ENCODE measurements at places on chromosomes 1 and 21.

DNA sequence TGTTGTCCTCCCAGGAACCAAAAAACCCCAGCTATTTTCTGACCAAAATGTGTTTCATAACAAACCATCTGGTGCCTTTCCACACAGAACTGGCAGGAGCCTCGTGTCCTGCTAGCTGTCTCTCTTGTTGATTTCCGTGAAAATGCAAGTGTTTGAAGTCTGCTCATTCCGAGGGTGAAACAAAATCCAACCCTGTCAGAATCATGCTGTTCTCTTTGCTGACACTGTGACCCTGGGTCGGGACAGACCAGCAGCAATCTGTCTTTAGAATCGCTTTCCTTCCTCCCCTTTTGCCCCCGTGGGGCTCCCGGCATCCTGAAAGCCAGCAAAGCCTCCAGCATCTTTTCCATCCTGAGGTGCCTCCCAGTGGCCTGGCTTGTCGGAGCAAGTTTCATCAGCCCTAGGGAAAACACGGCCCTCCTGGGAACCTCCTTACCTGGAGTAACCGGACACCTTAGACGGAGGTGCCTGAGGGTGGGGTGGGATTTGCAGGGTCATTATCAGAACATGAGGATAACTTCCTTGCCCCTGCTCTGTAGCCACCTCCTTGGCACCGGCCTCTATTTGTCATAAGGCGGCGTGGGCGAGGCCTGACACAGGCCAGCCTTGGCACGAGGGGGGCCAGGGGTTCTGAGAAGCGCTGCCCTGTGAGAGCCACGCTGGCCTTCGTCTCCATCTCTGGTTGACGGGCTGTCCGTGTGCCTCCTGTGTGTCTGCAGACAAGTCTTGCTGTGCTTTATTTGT, 24.9 kb downstream of the LDLRAP1 start:
- no peak for DNase-seq

DNA sequence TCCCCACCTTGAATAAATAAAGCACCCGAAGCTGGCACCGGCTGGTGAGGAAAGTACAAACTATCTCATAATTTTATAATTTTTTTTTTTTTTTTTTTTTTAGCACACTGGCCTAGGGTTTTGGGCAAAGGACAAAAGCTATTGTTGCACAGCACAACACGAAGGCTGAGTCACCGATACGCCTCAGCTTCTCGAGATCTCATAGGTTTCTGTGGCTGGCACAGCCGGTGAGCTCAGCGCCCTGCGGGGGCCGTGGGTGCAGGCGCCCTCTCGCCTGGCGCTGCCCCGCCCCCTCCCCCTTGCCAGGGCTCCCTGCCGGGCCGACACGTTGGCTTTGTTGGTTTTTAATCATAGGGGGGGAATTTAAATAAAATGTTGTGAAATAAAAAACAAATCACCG, 17.2 kb downstream of the CASZ1 start:
- DNase-seq: no peak

DNA sequence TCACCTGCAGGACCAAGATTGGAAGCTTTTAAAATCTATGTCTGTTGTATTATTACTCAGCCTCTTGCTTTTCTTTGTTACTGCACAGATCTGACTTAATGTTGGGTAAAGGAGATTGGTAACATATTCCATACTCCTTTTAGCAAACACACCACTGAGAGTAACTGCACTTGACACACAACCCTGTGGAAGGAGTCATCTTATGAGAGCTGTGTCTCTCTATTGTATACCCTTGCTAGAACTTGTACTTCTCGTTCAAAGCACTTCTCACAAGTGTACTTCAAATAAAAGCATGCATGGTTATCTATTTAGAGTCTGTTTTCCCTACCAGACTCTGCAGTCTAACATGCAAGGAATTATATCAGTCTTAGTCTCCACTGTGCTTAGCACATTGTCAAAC, 813.4 kb downstream of the ADGRL2 start:
- no peak for DNase-seq

DNA sequence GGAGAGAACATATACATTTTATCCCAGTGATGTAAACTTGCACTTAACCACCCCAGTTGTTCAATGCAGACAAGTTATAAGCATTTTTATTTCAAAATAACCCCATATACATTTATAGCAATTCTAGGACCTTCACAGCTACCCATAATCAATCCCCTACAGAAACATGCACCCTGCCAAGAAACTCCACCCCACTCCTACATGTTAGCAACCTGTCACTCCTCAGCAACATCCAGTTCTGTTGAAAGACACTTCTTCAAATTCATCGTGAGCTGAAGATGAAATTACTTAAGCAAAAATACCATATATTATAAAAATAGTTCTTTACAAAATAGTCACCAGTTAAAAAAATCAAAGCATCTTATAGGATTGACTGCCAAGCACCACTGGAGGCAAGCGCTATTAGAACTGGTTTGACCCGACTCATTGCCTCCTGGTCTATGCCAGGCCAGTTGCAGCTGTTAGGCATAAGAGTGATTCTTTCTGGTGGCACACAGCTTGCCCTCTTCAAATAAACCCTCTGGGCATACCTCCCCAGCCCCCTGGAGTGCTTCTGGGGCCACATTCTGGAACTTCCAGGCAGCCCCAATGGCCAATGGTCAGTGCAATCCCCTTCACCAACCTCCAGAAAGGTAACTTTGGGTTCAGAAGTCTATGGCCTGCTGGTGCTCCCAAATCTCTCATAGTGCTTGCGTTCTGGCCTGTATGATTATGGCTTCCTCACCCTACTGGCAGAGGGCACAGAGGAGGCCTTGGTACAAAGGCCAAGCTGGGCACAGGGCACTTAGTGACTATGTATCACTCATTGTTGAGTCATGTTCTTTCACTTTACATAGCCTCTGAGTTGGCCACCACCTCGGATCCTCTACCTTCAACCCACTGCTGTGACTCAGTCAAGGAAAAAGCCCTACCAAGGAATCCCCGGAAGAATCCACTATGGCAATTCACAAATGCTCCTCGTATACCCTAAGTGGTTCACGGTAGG, 72.2 kb upstream of the RALGPS2 start:
- DNase-seq: no peak

DNA sequence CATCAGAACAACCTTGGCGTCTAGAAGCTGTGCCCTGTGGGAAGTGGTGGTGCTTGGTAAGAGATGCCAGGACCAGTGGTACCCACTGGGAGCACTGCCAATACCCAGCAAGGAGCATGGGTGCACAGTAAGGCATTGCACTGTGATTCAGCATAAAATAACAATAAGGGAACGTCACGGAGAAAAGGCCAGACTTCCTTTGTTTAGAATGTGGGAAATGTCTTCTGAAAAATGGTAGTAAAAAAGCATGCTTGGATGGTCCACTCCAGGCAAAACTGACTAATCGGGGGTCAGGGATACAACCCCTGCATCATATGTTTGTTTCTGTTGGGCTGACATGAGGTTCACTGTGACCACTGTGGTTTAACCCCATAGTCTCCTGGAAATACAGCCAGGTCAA, 14.7 kb downstream of the METTL18 start:
- no peak for DNase-seq

- DNase-seq: no peak
These were observed 1.3 kb upstream of the PLA2G5 start for GRCh38 chr1:20068722-20069121.

DNA sequence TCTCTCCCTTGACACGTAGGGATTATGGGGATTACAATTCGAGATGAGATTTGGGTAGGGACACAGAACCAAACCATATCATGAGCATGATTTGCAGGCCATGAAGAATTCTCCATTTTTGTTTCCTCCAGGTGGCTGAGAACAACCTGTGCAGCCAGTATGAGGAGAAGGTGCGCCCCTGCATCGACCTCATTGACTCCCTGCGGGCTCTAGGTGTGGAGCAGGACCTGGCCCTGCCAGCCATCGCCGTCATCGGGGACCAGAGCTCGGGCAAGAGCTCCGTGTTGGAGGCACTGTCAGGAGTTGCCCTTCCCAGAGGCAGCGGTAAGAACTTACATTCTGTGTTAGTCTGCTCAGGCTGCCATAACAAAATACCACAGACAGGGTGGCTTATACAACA, 9.7 kb downstream of the MX1 start:
- no peak for DNase-seq

- no peak for DNase-seq
These were observed 256.5 kb downstream of the NFIA start for GRCh38 chr1:61338899-61339298.

GRCh38 chr1:53134961-53135734, 7.3 kb downstream of the SLC1A7 start:
- no peak for DNase-seq

GRCh38 chr1:55928576-55928975, 650.8 kb downstream of the PLPP3 start:
- DNase-seq: no peak

- no peak for DNase-seq
These were observed 234.2 kb upstream of the FGGY start for GRCh38 chr1:59062743-59063142.

GRCh38 chr21:24045775-24046215, 1561.5 kb downstream of the MRPL39 start:
- DNase-seq: peak; percentile 65

DNA sequence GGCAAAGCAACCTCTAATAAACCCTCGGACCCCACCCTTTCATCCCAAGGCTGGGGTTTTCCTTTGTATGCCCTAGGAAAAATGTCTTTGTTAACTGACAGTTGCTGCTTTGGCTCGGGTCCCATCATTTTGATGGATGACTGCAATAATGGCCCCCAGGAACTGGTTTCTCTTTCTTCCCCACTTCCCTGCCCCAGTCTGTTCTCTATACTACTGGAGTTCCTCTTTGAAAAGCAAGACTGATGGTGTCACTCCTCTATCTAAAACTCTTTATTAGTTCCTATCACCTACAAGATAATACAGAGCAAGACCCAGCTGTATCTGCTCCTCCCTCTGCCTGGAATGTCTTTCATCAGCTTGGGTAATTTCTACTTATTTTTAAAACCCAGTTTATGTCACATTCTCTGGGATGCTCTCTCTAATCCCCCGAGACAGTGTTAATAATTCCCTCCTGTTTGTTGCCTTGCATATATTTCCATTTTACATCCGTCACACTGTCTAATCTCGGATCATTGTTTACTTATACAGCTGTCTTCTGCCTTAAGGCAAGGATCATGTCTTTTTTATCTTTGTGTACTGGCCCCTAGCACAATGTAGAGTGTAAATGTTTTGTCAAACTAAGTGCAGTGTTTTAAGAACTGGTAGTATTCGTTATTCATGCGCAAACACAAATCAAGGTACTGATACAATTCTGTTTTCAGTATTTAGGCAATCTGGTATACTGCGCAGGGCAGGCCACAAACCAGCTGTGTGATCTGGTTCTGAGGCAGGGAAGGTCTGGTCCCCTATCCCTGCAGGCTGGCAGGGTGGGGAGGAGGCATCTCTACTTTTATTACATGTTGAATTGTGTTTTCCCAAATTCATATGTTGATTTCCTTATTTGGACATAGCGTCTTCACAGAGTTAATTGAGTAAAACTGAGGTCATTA, 16.1 kb downstream of the SLAMF1 start:
- DNase-seq: no peak

- DNase-seq: no peak
These were observed 37.9 kb downstream of the CRB1 start for GRCh38 chr1:197305925-197306324.

GRCh38 chr1:206513312-206514111, 6.2 kb downstream of the RASSF5 start:
- no peak for DNase-seq

DNA sequence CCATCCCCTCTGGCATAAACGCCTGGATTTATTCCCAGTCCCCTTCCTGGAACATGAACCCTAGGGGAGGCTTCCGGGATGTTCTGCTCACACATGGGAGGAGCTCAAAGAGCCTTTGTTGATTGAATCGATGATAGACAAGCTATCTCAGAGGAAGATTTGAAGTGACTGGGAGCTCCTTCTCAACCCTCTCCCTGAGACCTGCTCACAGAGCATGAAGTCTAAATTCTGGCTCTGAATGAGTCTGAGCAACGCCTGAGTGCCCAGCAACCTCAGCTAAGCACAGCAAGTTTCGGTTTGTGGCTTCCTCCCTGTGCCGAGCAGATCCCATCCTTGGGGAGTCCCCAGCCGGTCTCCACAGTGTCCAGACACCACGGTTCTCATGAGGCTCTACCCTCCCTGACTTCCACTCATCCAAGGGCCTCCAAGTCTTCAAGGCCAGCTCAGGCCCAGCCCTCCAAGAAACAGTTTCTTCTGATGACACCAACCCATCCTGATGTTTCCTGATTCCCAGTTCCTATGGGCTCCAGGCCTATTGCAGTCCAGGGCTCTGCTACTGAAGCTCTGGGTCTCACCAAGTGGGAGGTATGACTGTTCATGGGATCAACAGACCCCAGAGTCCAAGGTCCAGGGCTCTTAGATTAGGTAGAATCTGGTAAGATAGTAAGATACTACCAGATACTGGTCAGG, 190.8 kb downstream of the DYRK1A start:
- no peak for DNase-seq

DNA sequence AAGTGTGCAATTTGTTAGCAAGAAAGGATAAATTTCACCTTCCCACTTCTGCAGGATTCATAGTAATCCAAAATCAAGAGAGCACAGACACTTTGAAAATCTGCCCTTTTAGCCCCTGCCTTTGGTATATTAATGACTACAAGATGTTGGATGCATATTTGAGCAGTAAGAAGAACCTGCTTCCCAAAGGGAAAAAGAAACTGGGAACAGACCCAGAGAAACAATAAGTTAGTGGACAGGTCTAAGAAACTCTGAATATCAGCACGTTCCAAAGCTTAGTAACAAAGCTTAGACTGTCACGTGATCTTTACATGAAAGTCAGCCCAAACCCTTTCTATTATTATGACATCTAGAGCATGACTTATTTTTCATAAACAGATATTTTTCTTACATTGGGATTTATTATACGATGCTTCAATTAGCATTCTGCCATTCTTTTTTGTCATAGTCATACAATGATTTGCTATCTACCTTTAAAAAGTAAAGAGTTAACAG, 390.9 kb upstream of the ADGRL2 start:
- no peak for DNase-seq

GRCh38 chr1:207305489-207305873, 16.0 kb upstream of the CD55 start:
- DNase-seq: no peak

- DNase-seq: no peak
These were observed 25.3 kb downstream of the DPH5 start for GRCh38 chr1:101000131-101000873.

GRCh38 chr1:93774707-93775106, 93.1 kb upstream of the BCAR3 start:
- DNase-seq: no peak

DNA sequence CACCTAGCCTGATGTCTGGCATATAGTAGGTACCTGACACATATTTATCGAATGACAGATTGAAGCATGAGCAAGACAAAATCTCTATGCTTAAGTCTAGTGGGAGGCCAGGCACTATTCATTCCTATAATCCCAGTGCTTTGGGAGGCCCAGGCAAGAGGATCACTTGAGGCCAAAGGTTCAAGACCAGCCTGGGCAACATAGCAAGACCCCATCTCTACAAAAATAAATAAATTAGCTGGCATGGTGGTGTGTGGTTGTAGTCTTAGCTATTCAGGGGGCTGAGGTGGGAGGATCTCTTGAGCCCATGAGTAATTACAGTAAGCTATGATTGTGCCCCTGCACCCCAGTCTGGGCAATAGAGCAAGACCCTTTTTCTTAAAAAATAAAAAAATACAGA, 23.2 kb upstream of the TUT4 start:
- no peak for DNase-seq

- DNase-seq: no peak
These were observed 185.2 kb downstream of the LEPR start for GRCh38 chr1:65605621-65606020.

Measured in activated CD4-positive, alpha-beta T cell treated with anti-CD3 and anti-CD28 coated beads, Interleukin-2, amount 10 ng/mL, durations not matched to agents 24 days and 14 days (primary cell).